Activated T-cell treated with anti-CD3 and anti-CD28 coated beads, Interleukin-2, amount 50 U/mL, for 24 hours (primary cell): ENCODE measurements at places on chromosomes 7 and 10.

GRCh38 chr10:113177156-113177935 lies 227.3 kb downstream of the TCF7L2 start:
- no peak overlapping the region for H3K4me3 ChIP-seq
- H3K4me1 ChIP-seq: no peaks in the 10 kb centered on the region
- no peaks in the 10 kb centered on the region for H3K27me3 ChIP-seq
- no peaks in the 10 kb centered on the region for H3K36me3 ChIP-seq
- no peak for DNase-seq
- H3K27ac ChIP-seq: no peak overlapping the region

DNA sequence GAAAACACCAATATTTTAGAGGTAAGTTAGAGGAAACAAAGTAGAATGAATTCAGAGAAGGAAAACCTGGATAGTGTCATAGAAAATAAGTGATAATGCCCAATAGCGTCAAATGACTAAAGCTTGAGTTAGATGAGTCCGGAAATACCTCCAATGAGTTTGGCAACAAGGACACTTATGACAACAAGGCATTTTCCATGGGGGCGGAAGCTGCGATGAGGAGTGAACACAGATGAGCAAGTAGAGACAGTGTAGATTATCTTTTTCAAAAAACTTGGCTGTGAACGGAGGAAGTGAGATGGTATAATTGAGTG lies 383 bp upstream of the R3HCC1L start:
- peak overlapping the region; percentile 89 for H3K4me3 ChIP-seq
- peaks cover 25% of the 10 kb centered on the region for H3K36me3 ChIP-seq

GRCh38 chr10:71998840-71999194 lies 34.6 kb downstream of the CHST3 start:
- no peak overlapping the region for H3K4me3 ChIP-seq
- no peaks in the 10 kb centered on the region for H3K36me3 ChIP-seq
- no peak overlapping the region for H3K27ac ChIP-seq
- no peaks in the 10 kb centered on the region for H3K4me1 ChIP-seq

- H3K4me3 ChIP-seq: no peak overlapping the region
- H3K27me3 ChIP-seq: no peaks in the 10 kb centered on the region
- peak; percentile 7 for DNase-seq
- no peaks in the 10 kb centered on the region for H3K36me3 ChIP-seq
- peaks cover 6% of the 10 kb centered on the region for H3K4me1 ChIP-seq
Observed at GRCh38 chr10:69498711-69499471, 47.6 kb downstream of the TSPAN15 start.

DNA sequence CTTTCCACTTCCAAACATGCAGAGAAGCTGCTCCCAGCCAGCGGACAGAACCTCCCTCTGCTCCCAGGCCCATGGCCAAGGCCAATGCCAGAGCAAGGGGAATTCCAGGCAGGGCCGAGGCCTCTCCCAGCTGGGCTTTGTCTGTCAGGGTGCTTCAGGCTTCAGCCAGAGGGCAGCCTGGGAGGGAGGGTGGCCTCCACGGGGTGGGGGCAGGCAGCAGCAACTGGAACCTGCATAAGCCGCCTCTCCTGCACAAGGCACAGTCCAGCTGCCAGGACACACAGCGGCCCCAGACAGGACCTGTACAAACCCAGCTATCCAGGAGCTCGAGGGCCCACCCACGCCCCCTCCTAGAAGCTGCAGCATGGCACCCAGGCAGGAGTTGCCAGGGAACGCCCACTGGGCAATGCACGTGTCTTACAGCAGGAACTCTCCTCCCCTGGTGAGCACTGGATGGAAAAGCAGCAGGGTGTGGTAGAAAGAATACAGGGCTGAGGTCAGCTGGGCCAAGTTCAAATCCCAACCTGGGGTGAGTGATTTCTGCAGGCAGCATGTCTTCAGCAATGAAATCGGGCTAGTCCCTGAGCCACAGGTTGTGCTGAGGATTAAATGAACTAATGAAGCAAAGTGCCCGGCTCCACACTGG lies 7.6 kb downstream of the FAM53B start:
- H3K27me3 ChIP-seq: no peaks in the 10 kb centered on the region
- no peak for DNase-seq
- peaks cover 15% of the 10 kb centered on the region for H3K36me3 ChIP-seq
- no peak overlapping the region for H3K4me3 ChIP-seq
- H3K4me1 ChIP-seq: peaks cover 97% of the 10 kb centered on the region
- no peak overlapping the region for H3K27ac ChIP-seq

- peaks cover 10% of the 10 kb centered on the region for H3K4me1 ChIP-seq
- H3K36me3 ChIP-seq: no peaks in the 10 kb centered on the region
- H3K27ac ChIP-seq: no peak overlapping the region
- peaks cover 42% of the 10 kb centered on the region for H3K27me3 ChIP-seq
- H3K4me3 ChIP-seq: no peak overlapping the region
Observed at GRCh38 chr7:73773700-73774517, 3.8 kb upstream of the CLDN3 start.

DNA sequence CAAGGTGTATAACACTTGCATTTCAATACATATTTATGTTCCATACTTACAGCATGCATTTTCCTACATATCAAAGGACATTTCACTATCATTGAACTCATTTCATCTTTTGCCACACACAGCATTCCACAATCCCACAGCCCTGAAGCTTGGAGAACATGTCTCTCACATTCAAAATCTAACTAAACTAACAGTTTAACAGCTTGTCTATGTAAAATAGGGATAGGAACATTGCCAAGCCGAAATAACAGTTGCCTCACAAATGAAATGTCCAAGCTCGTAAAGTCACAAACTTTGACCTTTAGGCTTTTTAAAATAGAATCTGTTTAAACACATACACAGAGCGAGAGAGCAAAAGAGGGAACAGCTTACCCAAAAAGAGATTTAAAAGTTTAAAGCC lies 65.3 kb downstream of the HGF start:
- no peaks in the 10 kb centered on the region for H3K27me3 ChIP-seq
- H3K36me3 ChIP-seq: no peaks in the 10 kb centered on the region
- no peak overlapping the region for H3K27ac ChIP-seq

DNA sequence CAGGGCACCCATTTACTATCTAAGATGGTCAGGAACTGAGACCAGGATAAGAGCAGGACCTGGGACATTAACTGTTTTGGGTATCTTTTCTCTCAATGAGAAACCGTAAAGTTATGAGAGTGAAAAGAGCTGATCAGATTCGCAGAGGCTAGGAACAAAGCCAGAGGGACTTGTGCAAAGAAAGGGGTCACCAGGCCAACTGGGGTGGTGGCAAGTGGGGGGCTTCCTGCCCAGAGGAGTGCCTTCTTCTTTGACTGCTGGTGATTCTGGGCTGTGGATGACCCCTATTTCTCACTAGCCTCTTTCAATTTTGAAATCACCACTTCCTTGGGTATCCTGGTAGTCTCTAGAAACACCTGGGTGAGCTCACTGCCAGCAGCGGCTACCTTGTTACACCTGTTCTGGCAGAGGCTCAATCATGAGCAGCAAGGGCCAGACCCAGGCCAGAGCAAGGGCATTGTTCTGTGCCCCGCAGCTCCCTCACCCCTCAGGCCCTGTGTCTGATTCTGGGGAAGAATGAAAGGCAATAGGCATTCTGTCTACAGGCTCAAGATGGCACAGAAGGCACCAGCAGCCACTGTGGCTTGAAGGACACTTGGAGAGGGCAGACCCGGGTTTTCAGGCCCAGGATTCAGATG lies 999 bp downstream of the SFTPD start:
- no peaks in the 10 kb centered on the region for H3K4me1 ChIP-seq
- DNase-seq: no peak
- H3K4me3 ChIP-seq: no peak overlapping the region
- H3K27ac ChIP-seq: no peak overlapping the region
- H3K27me3 ChIP-seq: peaks cover 7% of the 10 kb centered on the region

GRCh38 chr10:98366062-98366530 lies 48.9 kb downstream of the PYROXD2 start:
- H3K27ac ChIP-seq: no peak overlapping the region
- peaks cover 5% of the 10 kb centered on the region for H3K4me1 ChIP-seq
- H3K36me3 ChIP-seq: no peaks in the 10 kb centered on the region
- no peaks in the 10 kb centered on the region for H3K27me3 ChIP-seq

GRCh38 chr10:7202793-7203355 lies 208.0 kb downstream of the SFMBT2 start:
- H3K4me3 ChIP-seq: no peak overlapping the region
- peak overlapping the region; percentile 29 for H3K27ac ChIP-seq
- peaks cover 94% of the 10 kb centered on the region for H3K36me3 ChIP-seq
- peaks cover 14% of the 10 kb centered on the region for H3K4me1 ChIP-seq

- no peak overlapping the region for H3K4me3 ChIP-seq
- no peak overlapping the region for H3K27ac ChIP-seq
- no peaks in the 10 kb centered on the region for H3K27me3 ChIP-seq
- DNase-seq: no peak
- H3K36me3 ChIP-seq: peaks cover 27% of the 10 kb centered on the region
- no peaks in the 10 kb centered on the region for H3K4me1 ChIP-seq
Observed at GRCh38 chr10:132730573-132730953, 55.4 kb downstream of the NKX6-2 start.
